ENCODE measurements at places on chromosomes 12 and 14. TPM values are rescaled to one million over a fixed set of nuclear protein-coding genes. Genes with fewer than 3 reads are reported as not detected.

The KLRG1 gene
- 9.0 TPM for total RNA-seq

The OAS2 gene
- total RNA-seq, result 3.2 TPM

The PYGL gene
- 14.3 TPM for total RNA-seq

The CLEC6A gene
- not detected for total RNA-seq

The BMP4 gene
- 3.0 TPM for total RNA-seq

The CLSTN3 gene
- 184 TPM for total RNA-seq

The MYRFL gene
- 1.4 TPM for total RNA-seq

The ASPG gene
- 0.46 TPM for total RNA-seq

The RDH5 gene
- total RNA-seq, result 3.9 TPM

The PITPNM2 gene
- total RNA-seq, result 10.8 TPM

The ADGRD1 gene
- 5.1 TPM for total RNA-seq

The P3H3 gene
- 15.0 TPM for total RNA-seq

The GPR132 gene
- 0.46 TPM for total RNA-seq

The RIMKLB gene
- 149 TPM for total RNA-seq

The B4GALNT1 gene
- 47.5 TPM for total RNA-seq

The SYT1 gene
- 235 TPM for total RNA-seq

The ANO4 gene
- total RNA-seq, result 27.2 TPM

The PRIMA1 gene
- total RNA-seq, result 1.6 TPM

The PPP1R1A gene
- total RNA-seq, result 31.8 TPM

The TMEM63C gene
- 12.7 TPM for total RNA-seq

The PXN gene
- total RNA-seq, result 5.8 TPM

The TOMM20L gene
- total RNA-seq, result not detected

The SSPN gene
- 16.6 TPM for total RNA-seq

The PRMT5 gene
- total RNA-seq, result 66.4 TPM

The STXBP6 gene
- 33.7 TPM for total RNA-seq

The SPIC gene
- total RNA-seq, result not detected

The KRT8 gene
- 0.92 TPM for total RNA-seq

The KRT73 gene
- not detected for total RNA-seq

The TAS2R8 gene
- total RNA-seq, result 0.69 TPM

The ADCK1 gene
- total RNA-seq, result 8.5 TPM

The TCP11L2 gene
- total RNA-seq, result 53.5 TPM

The ACSM4 gene
- not detected for total RNA-seq

The ZDHHC22 gene
- total RNA-seq, result 31.1 TPM

The CLEC4A gene
- total RNA-seq, result 1.4 TPM

The CKAP4 gene
- 40.6 TPM for total RNA-seq

The OR4E2 gene
- total RNA-seq, result not detected

The SMCO3 gene
- total RNA-seq, result not detected

The EMP1 gene
- total RNA-seq, result 5.3 TPM

The EEF1AKMT3 gene
- total RNA-seq, result 2.8 TPM

The VDR gene
- 0.23 TPM for total RNA-seq

The KRT86 gene
- total RNA-seq, result 0.46 TPM

The MMP17 gene
- total RNA-seq, result 41.5 TPM

The TMEM132D gene
- total RNA-seq, result 17.1 TPM

The MYH6 gene
- under 0.01 TPM for total RNA-seq

The FMNL3 gene
- 15.7 TPM for total RNA-seq

The AGAP2 gene
- 55.6 TPM for total RNA-seq

The KCNJ8 gene
- 7.2 TPM for total RNA-seq

The KRT6C gene
- not detected for total RNA-seq
